ENCODE measurements at places on chromosomes 2 and 18.

DNA sequence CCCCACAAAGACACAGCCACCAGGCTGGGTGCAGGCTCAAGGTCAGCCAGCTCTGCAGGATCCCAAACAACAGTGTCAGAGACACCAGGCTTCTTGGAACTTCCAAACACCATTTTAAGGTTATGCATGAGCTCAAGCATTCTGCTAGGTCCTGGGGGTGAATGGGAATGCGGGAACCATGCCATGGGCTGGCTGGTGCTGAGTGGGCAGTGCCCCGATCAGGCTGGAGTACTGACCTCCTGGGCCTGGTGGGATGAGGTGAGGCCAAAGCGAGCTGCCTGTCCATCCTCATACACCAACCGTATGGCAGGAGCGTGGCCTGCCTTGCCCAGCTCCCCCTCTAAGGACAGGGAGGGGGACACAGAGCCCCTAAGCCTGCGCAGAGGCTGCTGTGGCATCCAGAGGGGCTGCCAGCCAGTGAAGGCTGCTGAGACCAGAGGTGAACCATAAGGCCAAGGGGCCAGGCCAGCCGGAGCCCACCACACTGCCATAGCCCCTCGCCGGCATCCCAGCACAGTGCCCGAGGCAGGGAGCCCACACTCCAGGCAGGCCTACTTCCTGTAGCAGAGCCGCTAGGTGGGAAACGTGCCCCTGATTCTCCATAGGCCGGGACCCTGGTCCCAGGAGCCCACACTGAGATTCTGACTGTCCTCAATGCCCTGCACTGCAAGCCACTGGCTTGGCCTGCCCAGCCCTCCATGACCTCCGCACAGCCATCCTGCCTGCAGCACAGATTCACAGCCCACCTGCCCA lies 135.0 kb downstream of the HDAC4 start:
- DNase-seq: no peak

DNA sequence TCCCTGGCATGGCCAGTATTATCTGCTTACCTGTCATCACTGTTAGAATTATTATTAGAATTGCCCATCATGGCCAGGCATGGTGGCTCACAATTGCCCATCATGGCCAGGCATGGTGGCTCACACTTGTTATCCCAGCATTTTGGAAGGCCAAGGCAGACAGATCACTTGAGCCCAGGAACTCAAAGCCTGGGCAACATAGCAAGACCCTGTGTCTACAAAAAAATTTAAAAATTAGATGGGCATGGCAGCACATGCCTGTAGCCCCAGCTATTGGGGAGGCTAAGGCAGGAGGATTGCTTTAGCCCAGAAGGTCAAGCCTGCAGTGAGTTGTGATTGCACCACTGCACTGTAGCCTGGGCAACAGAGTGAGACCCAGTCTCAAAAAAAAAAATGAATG lies 27.4 kb upstream of the ID2 start:
- no peak for DNase-seq

GRCh38 chr18:55927831-55928230 lies 339.8 kb upstream of the TCF4 start:
- DNase-seq: no peak

DNA sequence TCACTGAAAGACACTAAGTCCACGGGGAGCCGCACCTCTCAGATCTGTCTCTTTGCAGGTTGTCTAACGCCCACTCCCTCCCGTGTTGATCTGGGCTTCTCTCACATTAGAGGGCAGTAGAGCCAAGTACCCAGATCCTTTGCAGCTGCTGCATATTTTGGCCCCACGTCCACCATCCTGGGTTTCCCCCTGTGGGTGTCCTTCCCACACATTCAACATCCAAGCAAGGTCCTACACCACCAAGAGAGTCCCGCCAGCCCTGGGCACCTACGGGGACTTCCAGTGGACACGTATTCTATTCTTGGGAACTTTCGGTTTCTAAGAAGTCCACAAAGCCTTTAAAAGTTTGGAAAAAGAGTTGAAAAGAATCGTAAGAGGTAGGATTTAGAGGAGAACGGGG lies 116.6 kb downstream of the ATL2 start:
- no peak for DNase-seq

GRCh38 chr2:136250131-136250530 lies 132.2 kb upstream of the CXCR4 start:
- DNase-seq: no peak

DNA sequence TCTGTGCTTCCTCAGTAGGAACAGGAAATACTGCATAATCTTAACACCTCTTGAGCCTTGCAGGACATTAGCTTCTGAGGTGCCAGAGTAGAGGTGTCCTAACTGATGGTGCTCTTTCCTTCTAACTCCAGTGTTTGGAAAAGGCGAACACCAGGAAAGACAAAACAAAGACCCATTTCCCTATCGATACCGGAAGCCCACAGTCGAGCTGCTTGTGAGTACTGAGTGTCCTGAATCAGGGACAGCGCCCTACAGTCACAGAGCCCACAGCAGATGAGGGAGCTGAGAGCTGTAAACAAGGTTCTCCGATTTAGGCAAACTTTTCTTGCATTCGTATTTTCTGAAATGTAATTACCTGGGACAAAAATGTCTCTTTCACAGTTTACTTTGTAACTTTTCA lies 50.7 kb downstream of the SLC14A2 start:
- no peak for DNase-seq

DNA sequence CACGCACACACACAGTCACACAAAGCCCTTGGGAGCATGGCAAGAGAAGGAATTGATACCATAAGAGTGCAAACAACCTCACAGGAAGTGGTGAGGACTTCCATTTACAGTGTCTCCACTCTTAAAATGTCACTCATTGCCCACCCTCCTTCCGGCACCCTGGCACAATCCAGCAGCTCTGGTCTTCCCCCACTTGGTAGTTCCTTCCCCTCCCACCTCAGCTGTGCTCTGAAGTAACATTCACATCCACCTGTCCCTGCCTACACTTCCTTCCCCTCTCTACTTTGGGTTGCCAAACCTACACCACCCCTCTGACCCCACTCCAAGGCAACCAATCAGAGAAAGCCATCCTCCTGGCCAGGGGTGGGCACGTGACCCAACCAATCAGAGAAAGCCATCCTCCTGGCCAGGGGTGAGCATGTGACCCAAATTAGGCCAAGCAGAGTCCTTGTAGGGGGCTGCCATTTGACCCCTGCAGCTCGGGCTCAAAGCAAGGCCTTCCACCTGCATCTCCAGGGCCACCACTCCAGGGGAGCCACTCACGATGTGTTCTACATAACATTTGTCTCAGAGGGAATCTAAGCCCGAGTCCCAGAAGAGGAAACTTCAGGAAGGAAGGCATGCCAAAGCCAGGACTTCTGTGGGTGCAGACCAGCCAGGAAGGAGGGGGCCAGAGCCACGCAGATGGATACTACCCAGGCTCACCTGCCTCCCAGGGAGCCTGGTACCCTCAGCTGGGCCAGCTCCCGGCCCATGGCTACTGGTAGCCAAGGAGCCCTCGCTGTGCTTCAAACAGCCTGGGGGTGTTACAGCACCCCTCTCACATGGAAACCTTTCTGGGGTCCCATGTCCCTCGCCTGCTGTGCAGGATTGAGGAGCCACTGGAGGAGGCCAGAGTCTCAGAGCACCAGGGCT lies 21.2 kb downstream of the CYP26B1 start:
- no peak for DNase-seq

- DNase-seq: no peak
Measured at GRCh38 chr2:59684116-59684770, 869.2 kb downstream of the BCL11A start.

- DNase-seq: no peak
Measured at GRCh38 chr2:42123426-42123825, 45.7 kb upstream of the EML4 start.

- no peak for DNase-seq
Measured at GRCh38 chr2:167697194-167697593, 550.2 kb downstream of the STK39 start.

- DNase-seq: no peak
Measured at GRCh38 chr2:204441316-204441715, 104.0 kb upstream of the PARD3B start.

DNA sequence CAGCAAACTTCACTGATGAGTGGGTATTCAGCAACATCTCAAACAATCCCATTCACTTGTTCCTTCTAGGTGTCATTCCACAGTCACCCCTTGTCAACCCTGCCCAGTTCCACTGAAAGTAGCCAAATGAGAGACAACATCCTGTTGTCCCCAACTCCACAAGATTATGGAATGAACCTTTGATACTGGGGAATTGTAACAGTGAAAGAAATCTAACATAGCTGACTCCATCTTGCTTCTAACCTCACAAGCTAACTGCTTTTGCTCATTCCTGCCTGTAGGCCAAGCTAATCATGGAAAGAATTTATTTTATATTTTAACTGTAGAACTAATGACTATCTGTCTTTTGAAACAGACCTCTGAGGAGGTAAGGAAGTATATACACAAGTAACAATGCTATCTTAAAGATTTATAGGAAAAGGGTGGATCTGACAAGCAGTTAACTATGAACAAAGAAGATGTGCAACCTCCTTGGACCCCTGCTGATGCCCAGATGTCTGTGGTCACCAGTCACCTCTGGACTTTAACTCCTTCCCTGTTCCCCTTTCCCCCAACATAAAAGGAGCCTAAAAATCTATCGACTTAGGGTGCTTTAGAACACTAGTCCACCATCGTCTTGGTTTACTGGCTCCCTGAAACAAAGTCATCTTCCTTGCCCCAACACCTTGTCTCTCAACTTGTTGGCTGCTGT lies 6.9 kb upstream of the ANXA4 start:
- no peak for DNase-seq

DNA sequence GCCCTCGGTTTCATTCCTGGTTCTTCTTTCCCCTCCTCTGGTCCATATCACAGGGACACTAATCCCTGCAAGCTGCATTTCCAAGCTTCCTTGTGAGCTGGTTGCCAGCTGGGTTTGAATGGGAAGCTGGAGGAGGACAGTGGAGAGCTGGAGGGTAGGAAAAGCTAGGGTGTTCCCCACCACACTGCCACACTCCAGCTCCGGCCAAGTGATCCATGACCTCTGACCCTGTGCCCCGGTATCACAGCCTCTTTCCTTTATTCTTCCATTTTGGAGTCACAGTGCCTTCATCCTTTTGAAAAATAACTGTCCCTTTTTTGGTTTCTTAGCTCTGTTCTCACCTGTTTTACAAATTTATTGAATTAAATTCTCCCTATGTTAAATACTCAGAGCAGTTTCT lies 13.1 kb upstream of the NR4A2 start:
- no peak for DNase-seq

- DNase-seq: no peak
Measured at GRCh38 chr2:130850788-130851623, 14.3 kb downstream of the ARHGEF4 start.

DNA sequence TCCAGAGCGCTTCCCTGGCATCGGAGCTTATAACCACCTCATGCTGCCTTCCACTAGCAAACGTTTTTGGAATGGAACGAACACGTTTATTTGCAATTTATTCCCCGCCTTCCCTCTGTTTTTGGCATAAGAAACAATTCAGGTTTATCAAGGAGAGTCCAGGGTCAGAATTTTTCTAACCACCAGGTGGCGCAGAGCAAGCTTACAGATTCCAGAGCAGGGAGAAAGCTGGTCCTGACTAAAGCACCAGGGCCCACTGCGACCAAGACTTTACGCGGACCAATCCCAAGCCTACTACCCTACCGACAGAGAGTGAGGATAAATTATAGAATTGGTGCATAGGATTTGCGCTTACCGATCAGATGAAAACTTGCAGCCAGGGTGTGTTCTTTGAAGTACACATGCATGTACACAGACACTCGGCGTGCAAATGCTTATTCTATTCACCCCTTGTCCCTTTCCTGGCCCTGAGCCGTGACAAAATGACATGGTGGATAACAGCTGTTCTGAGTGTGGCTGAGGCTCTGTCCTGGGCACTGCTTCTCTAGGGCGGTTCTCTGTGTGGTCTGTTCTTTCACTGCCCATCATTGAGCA lies 34.7 kb downstream of the NAPG start:
- peak; percentile 39 for DNase-seq

DNA sequence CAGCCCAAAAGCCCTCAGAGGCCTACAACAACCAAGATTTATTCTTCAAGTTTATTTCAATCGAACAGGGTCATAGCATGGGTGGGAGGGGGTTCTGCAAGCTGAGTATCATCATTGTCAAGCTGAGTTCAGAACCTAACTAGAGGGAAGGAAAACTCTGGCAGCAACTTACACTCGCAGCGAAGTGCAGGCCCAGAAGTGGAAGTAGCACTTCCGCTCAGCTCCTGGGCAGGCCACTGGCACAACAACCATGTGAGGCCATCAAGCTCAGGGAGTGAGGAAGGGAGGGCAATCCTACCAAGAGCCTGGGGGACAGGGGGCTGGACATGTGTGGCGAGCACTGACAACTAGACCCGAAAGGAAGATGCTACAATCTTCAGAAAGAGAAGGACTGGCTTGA lies 4.8 kb downstream of the UXS1 start:
- DNase-seq: no peak

DNA sequence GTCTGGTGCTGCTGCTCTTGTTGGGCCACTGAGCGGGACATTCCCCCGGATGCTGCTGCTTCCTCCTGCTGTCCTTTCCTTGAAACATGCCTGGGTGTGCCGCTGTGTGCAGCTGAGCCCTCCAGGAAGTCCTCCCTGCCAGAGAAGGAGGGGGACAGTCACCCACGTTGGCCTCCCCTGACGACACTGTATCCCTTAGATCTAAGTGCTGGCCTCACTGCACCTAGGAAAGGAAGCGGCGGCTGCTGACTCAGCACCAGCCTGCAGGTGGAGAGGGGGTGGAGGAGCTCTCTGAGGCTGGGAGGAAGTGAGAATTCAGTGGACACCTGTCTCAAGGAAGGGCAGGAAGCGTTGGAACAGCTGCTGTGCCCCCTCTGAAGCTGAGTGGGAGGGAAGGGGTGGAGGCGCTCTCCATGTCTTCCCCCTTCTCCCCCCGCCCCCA lies 239.8 kb downstream of the HAUS1 start:
- peak; percentile 37 for DNase-seq

GRCh38 chr2:50727636-50728339 lies 304.1 kb downstream of the NRXN1 start:
- no peak for DNase-seq

DNA sequence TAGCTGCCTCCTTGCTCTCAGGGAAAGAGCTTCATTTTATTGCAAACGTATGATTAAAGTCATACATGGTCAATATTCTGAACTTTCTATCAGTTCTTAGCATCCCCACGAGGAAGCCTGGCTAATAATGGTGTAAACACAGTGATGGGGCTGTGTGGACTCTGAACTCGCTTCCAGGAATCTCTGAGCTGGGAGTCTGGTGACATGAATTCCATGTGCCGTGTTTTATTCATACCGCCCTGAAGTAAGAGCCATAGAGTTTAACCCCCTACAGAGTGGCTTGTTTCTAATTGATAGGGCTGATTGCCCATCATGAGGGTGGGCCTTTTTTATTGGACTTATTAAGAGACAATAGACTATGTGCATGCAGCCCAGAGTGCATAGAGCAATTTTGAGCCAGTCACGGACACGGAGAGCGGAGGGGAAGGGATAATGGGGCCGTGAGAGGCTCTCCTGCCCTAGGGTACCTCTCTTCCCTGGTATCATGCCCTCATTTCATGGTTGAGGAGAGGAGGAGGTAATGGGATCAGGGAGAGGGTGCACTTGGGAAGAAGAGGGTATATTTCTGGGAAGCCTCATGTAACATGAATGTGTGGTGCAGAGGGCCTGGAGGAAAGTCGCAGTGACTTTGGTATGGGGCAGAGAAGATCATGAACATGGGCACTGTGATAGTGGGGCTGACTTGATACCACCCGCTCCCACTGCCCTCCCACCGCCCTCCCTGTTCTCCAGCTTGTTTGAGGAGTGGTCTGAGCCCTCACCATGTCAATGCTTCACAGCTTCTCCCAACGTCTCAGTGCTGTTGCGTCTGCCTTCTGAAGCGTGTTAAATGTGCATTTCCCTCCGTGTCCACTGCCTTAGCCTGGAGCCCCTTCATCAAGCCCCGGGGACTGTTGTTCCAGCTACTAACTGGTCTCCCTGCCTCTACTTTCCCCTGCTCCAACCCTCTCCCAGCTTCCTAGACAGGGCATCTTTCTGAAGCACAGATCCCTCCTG lies 73.2 kb downstream of the IL1R2 start:
- DNase-seq: no peak
